ENCODE measurements at places on chromosomes 16 and 17.
A peak's percentile ranks its signal among the peaks of the same experiment; 100 is the strongest.

DNA sequence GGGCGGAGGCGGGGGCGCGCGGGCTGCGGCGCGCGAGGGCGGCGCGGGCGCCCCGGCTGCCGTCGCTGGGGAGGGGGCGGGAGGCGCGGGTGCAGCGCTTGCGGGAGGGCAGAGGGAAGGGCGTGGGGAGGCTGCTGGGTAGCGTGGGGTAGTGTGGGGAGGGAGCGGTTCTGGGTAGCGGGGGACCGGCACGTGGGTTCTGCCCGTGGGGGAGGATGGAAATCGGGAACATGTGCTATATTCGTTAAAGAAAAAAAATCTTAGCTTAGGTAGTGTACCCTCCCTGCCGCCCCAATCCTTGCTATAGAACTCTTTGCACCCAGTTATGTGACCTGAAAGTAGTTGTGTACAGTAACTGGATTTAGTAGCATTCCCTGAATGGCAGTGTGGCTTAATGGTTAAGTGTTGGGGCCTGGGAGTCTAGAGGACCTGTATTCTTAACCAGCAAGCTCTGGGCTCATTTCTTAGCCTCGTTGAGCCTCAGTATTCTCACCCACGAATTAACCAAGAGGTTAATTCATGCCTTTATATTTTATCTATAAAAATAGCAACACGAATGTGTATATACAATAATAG is 646 bp downstream of the RABEP1 start:
- DNase-seq: no peak

- no peak for DNase-seq
Observed at GRCh38 chr16:87607871-87608270, 5.6 kb downstream of the JPH3 start.

DNA sequence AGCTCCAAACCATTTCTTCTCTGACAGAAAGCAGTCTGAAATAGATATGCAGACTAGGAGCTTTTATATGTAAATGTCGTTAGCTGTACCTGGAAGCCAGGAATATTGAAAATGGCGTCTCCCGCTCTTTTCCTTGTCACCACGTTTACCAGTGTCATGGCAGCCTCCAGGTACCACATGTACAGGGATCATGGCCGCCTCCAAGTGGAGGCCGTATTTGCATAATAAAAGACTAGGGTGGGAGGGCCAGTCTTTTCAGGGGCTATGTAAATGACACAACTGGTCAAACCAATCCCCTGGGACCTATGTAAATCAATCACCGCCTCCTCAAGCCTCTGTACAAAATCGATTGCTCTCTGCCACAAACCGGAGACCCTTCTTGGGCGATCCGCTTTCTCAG is 54.3 kb downstream of the MYOCD start:
- no peak for DNase-seq

GRCh38 chr16:48580925-48581500 is 29.0 kb downstream of the N4BP1 start:
- no peak for DNase-seq

DNA sequence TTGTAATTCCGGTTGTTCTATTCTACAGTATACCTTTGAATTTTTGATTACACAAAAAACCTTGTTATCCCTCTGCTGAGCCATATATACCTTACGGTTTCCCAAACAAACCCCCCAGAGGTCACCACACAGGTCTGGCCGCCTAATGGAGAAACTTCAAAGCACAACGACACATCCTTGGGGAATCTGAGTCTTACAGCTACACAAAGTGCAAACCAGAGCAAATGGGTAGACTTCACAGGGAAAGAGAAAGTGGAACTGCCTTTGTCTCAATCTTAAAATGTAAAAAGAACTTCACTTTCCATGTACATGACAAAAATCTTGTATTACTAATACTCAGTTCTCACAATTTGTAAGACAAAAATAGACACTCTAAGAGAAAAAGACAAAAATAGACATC is 2.7 kb downstream of the FBXO31 start:
- DNase-seq: no peak

DNA sequence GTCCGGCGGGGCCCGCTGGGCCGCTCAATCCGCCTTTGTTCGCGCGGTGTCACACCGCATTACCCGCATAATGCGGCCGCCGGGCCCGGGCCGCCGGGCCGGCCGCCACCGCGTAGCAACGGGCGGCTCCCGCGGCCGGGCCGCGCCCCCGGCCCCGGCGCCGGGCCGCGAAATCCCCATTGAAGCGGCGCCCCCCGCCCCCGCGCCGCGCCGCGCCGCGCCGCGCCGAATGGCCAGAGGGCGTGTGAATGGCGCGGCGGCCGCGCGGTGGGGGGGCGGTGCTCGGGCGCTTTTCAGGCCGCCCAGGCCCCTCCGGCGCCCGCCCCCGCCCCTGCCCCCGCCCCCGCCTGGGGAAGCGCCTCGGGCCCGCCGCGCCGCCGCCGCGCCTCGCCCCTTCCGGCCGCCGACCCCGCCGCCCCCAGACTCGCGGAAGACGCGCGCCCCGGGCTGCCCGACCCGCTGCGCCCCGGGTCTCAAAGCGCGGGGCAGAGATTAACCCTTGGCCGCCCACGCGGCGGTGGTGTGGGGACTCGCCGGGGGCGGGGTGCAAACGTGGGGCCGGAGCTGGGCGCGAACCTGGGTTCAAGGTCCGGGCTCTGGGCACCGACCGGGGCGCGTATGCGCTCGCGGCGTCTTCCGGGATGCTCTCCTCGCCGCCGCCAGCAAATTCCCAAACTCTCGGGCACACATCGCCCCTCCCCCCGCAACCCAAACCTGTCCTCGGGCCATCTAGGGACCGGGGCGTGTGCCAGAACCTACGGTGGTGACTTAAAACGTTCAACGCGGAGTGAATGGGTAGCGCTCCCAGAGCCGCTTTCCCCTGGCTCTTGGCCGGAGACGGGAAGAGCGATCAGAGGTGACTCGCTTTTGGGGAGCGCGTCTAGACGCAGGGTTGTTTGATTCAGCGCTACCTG is 46.7 kb downstream of the WNT3 start:
- peak; percentile 12 for DNase-seq

DNA sequence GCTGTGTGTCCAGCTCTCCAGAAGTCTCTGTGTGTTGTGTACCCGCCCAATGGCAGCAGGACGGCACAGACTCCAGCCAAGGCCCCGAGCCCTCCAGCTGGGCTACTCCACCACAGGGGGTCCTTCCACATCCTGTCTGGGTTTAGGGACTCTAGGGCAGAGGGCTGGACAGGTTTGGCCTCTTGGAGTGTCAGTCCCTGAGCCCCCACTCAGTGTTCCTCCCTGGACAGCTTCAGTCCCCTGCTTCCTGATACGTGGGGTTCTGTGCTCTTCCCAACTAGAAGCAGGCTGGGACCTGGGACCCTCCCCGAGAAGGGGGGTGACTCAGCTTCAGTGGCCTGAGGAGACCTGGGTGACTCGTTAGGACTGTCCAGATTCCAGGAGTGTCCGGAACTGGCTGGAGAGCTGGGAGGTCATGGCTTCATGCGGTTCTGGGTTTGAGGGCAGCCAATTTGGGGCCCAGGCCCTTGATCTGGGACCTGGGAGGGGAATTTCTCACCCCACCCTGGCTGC is 4.2 kb downstream of the CDK3 start:
- no peak for DNase-seq

DNA sequence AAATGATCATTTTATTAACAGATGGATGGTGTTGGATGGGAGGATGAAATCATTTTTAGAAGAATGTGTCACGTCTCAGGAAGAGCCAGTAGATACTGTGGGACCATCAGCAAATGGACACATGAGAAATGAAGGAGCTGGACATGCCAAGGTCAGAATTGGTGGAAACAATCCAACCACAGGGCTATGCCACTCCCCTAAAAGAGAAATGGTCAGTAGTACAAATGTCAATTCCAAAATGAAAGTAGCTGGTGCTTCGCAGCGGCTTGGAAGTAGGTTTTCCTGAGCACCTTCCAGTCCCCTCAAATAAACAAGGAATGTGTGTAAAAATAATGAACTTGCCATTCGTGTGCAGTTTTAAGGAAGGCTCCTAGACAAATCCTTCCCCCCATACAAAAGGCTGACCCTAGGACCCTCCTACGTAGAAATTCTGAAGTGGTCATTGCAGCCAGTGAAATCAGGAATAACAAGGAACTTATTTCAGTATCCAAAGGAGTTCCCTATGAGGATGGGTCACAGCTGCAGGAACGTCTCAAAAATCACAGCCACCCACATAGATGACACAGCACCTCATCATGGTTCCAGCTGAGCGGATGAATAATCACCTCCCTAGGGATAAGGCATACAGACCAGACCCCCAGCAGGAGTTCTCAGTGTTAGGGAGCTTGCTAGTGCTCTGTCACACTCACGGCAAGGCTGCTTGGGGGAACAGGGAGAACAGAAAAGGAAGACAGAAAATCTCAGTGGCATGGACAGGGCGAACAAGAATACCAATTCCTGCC is 239.2 kb downstream of the HS3ST3A1 start:
- no peak for DNase-seq

DNA sequence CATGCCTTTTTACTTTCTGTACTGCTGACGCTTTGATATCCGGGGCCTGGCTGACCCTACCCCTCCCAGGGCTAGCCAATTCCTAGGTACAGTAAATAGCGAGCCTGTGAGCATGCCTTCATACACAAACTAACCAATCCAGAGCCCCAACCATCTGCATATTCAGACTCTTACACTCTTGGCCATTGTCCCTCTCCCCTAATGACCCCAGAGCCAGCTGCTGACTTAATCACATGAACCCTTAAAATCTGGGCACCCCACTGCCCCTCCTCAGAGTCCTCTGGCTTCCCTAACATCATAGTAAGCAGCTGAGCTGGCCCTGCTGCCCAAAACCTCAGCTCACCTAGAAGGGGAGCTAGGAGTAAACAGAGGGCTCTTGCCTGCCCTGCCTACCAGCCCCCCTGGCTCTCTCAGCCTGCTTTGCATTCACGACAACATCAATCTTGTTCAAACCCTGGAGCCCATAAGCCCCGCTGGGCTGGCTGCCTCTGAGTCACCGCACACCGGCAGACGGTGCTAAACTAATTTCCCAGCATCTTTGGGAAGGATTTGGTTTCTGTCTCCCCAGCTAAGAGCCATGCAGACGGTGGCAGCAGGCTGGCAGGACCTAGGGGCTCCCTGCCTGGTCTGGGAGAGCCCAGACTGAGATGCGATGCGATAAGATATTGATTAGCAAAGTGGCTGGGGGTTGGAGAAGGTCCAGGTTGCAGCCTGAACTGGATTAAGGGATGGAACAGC is 63.2 kb downstream of the CLEC19A start:
- DNase-seq: no peak

GRCh38 chr17:7947651-7948050 is 15.6 kb downstream of the CNTROB start:
- DNase-seq: no peak

GRCh38 chr17:20028443-20028842 is 19.3 kb downstream of the SPECC1 start:
- DNase-seq: no peak

GRCh38 chr17:38444151-38444550 is 15.9 kb downstream of the ARHGAP23 start:
- DNase-seq: peak; percentile 55

- no peak for DNase-seq
Observed at GRCh38 chr16:22874394-22874793, 60.4 kb downstream of the HS3ST2 start.

- no peak for DNase-seq
Observed at GRCh38 chr17:83182620-83183101, 103.3 kb downstream of the METRNL start.

GRCh38 chr17:77502626-77503292 is 362.0 kb downstream of the SEC14L1 start:
- DNase-seq: no peak

DNA sequence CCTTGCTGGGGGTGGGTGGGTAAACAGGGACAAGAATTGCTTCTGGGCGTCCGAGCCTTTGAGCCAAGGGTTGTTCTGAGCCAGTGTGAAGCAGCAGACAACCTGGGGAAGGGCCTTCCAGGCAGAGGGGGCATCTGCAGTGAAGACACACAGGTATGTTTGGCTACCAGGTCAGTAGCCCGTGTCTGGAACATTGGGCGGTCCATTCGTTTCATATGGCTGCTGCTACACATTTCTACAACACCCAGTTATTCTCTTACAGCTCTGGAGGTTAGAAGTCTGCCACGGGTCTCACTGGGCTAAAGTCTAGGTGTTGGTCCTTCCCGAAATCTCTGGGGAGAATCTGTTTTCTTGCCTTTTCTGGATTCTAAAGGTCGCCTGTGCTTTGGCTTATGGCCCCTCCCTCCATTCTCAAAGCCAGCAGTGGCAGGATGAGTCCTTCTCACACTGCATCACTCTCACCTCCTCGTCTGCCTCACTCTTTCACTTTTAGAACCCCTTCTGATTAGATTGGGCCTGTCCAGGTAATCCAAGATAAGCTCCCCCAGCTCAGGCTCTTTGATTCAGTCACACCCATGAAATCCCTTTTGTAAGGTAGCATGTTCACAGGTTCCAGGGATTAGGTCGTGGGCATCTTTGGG is 136.1 kb downstream of the CLEC16A start:
- DNase-seq: no peak

DNA sequence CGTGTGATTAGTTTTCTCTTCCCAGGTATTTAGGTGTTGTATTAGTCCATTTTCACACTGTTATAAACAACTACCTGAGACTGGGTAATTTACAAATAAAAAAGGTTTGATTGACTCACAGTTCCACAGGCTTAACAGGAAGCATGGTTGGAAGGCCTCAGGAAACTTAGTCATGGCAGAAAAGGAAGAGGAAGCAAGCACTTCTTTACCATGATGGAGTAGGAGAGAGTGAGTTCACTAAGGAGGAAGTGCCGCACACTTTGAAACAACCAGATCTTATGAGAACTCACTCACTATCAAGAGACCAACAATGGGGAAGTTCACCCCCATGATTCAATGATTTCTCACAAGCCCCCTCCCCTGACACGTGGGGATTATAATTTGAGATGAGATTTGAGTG is 1343.7 kb upstream of the GOT2 start:
- no peak for DNase-seq

Data from NCI-H460 (cell line).